ENCODE measurements at places on chromosomes 11 and 22.

- DNase-seq = peak; percentile 31
These were observed 3.2 kb upstream of the FJX1 start for GRCh38 chr11:35614939-35615569.

- DNase-seq = peak; percentile 68
These were observed at the start of gene MFNG for GRCh38 chr22:37486224-37486845. Gene MFNG (minus strand): TSS chr22:37486384. CDS start chr22:37486177, 207 bp downstream.

GRCh38 chr11:81444297-81444696 is 1289.4 kb downstream of the FAM181B start:
- no peak for DNase-seq

DNA sequence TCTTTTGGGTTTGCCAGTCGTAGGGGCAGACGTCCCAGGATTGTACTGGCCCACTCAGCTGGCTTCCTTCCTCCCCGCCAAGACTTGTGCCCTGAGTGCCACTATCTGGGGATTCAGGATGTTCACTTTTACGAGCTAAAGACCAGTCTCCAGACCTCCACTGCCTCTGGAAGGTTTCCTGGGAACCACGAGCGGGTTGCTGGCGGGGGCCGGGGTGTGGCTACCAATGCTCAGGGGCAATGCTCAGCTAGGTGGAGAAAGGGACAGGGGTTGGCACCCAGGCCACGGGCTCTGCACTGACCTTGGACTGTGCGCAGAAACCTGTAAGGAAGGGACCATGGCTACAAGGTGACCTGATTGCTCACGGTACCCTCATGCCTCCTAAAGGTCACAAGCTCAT is 2.2 kb downstream of the NEFH start:
- no peak for DNase-seq
